ENCODE measurements at places on chromosomes 6 and 20. TPM values are rescaled to one million over a fixed set of nuclear protein-coding genes. Genes with fewer than 3 reads are reported as not detected.

Gene TULP1
- not detected for total RNA-seq

Gene HLA-DPA1
- total RNA-seq, result 155 TPM

Gene C2
- total RNA-seq, result 96.4 TPM

Gene NKAIN2
- not detected for total RNA-seq

Gene PPP1R11
- 27.1 TPM for total RNA-seq

Gene MAP3K4
- total RNA-seq, result 26.2 TPM

Gene POLH
- 4.6 TPM for total RNA-seq

Gene GSTA1
- total RNA-seq, result not detected

Gene RRP36
- 61.0 TPM for total RNA-seq

Gene PSMB9
- total RNA-seq, result 35.0 TPM

Gene C6orf58
- total RNA-seq, result not detected

Gene GRIK2
- total RNA-seq, result 1.1 TPM

Gene ULBP2
- total RNA-seq, result 0.34 TPM

Gene FKBP1C
- 0.22 TPM for total RNA-seq

Measured in subcutaneous adipose tissue (tissue), 4 donors.